ENCODE measurements at places on chromosomes 6 and 20.

DNA sequence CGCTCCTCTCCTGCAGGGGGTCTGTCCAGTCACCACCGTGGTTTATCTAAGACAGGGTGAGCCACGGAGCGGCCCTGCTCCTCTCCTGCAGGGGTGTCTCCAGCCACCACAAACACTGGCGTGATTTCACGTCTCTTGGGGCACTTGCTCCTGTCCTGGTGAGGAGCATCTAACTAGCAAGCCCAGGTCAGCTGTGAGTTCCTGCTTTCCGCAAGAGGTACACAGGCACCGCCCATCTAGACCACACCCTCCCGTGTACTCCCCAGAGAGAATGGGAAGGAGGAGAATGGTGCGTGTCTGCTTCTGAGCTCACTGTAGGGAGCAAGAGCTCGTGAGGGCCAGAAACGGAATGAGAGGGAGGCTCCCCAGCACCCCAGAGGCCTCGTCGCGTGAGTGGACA, 40.7 kb downstream of the DACT2 start:
- no peak for DNase-seq

- no peak for DNase-seq
Observed at GRCh38 chr20:52787216-52787615, 184.9 kb upstream of the TSHZ2 start.

- peak; percentile 2 for DNase-seq
Observed at GRCh38 chr6:78611886-78612480, 255.4 kb upstream of the IRAK1BP1 start.

DNA sequence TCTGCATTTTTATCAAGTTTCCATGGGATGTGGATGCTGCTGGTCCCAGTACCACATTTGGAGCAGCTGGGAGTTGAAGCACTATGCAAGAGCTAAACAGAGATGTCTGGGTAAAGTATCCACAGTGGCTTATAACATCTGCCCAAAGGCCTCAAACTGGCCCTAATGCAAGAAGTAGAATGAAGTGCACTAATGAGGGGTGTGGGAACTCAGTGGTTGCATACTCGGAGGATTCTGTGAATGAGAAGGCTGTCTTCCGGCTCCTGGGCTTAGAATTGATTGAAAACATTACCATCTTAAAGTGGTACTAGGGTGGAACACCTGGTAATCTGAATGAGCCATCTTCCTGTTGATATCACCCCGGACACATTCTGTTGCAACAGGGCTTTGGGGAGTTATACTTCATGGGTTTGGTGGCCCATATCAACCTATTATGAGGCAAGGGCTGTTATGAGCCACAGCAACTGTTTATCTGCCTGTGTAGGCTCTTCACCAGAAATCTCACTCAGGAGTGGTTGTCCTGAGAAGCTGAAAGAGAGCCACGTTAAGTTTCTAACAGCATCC, 54.7 kb upstream of the SNRPB2 start:
- no peak for DNase-seq

- no peak for DNase-seq
Observed at GRCh38 chr6:29591677-29592076, 6.8 kb downstream of the OR2H2 start.

GRCh38 chr6:45655745-45656476, 278.2 kb upstream of the SUPT3H start:
- DNase-seq: no peak

- DNase-seq: no peak
Observed at GRCh38 chr20:60066438-60066823, 108.2 kb downstream of the CDH26 start.

DNA sequence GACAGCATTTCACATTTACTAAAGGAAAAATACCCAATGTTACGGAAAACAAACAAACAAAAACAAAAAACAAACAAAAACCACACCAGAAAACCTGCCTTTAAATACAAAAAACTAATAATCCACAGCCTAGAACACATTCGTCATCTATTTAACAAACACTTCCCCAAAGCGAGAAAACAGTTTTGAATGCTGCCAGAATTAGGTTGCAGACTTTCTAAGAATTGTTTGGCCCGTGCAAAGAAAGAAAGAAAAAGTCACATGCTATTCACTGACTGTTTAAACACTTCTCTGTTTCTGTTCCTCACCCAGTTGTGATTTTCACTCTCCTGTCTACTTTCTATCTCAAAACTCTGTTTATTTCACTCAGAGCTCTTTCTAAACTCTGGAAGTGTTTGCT, 52.5 kb downstream of the BCAS1 start:
- DNase-seq: no peak

DNA sequence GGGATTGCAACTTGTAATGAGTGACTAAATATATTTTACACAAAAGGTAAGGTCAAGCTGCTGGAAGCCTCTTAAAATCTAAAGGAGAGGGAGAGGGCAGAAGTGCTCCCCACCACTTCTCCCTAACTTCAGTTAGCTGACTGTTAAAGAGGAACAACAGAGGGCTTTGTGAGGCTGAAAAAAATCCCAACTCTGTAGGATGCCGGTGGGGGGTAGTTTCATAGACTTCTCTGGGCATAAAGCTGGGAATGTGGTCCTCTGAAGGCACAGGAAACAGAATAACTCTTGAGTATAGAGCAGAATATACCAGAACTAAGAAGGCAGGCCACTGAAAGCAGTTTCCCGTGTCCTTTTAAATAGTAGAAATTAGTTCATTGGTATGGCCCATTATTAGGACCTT, 71.6 kb downstream of the KIF6 start:
- DNase-seq: no peak

DNA sequence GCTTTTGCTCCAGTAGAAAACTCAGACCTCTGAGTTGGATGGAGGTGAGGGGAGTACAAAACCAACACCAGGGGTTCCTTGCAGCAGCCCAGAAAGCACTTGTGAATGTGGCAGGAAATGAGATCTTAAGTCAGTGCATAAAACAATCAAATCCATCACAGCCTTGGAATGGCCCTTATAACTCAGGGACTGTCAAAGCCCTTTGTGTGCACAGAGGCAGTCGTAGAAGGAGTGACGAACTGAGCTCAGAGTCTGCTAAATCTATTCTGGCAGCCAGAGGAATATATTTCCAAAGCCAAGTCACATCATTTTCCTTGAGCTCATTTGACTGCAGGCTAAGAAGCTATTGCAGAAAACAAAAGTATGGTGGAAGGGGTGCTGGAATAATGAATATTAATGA, 676.6 kb downstream of the DHX35 start:
- no peak for DNase-seq

DNA sequence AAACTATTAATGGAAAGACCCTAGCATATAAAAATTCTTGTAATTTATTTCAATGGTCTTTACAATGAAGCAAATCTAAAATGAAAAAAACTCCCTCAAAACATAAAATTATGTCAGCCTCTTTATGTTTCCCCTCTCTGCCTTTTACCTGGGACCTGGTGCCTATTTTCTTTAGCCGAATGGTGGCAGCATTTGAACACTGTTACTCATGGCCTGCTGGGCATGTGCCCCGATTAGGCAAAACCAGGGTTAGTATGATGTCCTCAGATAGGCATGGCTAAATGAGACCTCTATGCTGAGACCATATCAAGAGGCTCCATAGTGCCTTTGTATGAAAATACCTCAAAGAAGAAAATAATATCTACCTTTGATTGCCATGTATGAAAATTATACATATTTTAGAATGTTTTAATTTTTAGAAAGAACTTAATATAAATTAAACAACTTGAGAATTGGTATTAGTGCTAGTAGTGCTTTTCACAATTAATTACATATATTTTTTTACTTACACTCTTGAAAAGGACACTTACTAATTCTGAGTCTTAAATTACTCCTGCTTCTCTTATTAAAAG, 22.5 kb upstream of the C6orf58 start:
- DNase-seq: peak; percentile 86

DNA sequence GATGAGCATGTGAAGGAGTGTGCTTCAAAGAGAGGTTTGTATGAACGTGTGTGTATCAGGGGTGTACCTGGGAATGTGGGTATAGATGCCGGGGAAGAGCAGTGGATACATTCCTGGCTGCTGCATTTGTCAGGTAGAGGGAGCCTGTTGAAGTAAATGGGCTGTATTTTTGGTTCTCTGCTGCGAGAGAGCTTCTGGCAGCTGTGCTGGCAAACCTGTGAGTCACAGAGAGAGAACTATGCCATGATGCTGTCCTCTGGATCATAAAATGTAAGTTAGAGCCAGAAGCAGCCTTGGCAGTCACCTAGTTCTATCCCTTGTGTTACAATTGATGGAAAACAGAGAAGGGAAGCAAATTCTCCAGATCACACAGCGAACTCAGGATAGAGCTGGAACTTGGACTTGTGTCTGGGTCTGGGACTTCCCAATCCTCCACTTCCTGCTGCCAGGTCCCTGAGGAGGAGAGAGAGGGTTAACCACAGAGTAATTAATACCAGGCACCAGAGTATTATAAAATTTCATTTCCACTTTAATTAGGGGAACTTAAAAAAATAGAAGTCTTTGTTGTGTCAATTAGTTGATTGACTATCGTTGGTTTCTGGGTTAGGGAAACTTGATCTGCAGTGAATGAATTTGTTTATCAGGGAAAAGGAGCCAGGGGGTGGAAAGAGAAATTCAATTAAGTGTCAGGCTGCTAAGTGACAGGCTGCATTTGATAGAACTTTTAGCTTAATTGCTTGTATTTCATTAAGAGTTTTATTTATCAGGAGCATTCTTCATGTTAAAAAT, 41.1 kb upstream of the GTSF1L start:
- DNase-seq: no peak

GRCh38 chr6:148021165-148021564, 321.5 kb upstream of the SASH1 start:
- DNase-seq: no peak

DNA sequence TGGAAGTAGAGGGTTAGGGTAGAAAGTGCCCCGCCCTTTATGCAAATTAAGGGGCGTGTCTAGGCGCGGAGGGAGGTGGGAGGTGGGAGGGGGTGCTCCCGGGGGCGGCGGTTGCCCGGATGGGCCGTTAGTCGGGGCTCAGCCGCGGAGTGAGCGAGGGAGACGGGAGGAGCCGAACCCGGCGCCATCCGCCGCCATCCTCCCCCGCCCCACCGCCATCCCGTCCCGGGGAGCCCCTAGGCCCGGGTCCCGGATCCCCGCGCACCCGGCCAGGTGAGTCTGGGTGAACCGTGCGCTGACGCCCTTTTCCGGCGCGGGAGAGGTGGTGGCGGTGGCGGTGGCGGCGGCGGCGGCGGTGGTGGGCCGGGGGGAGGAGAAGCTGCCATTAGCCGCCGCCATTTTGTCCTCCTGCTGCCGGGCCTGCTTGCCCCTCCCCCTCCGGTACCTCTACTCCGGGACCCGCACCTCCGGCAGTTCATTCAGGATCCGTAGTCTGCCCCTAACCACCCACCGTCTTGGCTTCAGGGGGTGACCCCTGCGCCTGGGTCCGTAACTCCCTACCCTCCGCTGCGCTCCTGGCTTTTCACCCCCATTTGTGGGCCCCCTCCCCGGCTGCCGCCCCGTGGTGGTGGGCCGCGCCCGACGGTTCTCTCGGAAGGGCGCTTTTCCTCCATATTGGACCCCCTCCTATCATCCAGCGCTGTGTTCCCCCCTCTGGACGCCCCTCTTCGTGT, at the start of gene PRRC2A:
PRRC2A (plus strand) TSS at position 130 of the 734 bp plus-strand sequence. CDS start 2,075 bp downstream, outside the sequence.
- peak; percentile 61 for DNase-seq

DNA sequence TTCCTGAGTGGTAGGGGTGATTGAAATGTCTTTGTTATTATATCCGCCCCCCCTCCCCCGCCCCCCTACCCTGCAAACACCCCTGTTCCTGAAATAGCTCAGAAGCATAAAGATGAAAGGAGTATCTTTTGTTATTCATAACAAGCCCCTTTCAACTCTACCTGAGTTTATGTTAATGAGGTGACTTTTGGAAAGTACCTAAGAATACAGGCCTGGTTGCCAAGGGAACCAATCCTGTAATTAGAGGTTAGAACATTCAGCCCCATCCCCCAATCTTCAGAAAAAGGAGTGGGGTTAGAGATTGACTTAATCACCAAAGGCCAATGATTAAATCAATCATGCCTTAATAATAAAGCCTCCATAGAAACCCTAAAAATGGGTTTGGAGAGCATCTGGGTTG, 979.2 kb upstream of the GJE1 start:
- DNase-seq: no peak

DNA sequence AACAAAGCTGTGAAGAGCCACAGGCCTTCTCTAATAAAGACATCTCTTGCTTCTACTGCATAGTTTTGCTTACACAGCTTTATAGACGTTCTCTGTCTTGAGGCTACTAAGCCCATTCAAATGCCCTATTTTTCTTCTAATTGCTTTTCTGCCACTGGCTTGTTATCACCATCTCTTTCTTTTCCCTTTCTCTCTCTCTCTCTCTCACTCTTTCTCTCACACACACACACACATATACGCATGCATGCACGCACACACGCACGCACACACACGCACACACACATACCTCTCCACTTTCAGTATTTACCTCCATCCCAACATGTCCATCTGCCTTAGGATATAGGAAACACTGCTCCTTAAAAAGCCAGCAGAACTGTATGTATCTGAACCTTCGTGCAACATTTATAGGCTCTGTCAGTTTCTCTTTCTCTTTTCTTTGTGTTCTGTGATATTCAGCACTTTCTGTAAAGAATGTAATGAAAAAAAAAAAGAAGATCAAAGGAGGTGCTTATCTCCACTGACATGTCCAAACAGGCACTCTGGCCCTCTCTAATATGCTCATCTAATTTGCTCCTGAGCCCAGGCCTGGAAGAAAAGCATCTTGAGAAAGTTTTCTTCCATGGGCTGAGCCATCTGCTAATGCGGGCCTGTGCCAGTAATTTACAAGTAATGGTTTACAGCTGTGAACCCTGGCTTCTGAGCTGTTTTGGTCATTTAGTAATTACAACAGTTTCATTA, 1046.7 kb upstream of the MAP3K7 start:
- DNase-seq: no peak

GRCh38 chr6:18829272-18829870, 442.2 kb downstream of the RNF144B start:
- no peak for DNase-seq

- DNase-seq: no peak
Observed at GRCh38 chr20:7196481-7196880, 429.0 kb downstream of the BMP2 start.

- DNase-seq: no peak
Observed at GRCh38 chr6:25427549-25427948, 148.4 kb downstream of the CARMIL1 start.
